HT1080 (cell line): ENCODE measurements at places on chromosomes 1 and 21.

DNA sequence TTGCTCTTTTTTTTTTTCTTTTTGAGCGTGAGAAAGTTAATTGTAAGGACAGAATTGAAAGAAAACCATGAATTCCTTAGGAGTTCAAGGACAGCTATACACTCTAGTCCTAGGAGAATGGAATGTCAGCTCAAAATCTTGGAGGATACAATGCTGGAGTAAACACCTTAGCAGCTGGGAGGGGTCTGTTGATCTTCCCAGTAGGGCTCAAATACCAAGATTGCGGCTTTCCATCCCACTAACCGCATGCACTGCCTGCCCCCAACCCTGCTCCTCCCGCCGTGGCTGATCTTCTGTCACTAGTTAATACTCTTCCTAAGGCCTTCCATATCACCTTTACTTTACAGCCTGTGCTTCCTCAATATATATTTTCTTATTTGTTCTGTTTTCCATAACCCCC lies 2.6 kb upstream of the PDC start:
- DNase-seq = no peak

DNA sequence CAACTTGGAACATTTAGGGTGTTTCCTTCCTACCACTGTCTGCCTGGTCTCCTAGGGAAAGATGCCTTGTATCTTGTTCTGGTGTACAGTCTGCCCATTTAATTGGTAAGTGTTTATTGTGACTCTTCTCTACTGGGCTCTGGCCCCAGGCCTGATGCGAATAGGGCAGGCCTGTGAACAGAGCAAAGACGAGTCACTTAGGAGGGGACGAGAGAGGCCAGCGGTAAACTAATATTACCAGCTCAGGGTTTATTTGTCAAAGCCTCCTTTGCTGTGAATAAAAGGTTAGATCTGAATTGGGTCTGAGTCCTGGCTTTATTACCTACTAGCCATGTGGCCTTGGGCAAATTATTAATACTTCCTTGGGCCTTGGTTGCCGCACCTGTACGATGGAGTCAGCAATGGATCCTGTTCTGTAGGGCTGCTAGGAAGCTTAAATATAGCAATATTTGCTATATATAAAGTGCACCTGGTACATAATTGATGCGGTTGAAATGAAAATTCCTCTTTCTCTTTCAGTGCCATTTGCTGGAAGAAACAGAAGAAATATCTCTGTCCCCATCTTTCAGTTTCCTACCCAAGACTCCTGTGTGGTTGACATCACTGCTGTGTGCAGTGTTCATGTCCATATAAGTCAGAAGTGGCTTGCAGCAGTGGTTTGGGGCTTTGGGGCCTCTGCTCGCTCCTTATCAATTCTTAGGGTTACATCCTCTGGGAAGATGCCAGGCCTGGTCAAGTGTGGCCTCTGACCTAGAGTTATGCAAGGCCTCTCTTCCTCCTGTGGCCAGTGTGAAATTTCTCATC lies 32.4 kb downstream of the MAPKAPK2 start:
- no peak for DNase-seq

- DNase-seq = peak; percentile 52
Measured at GRCh38 chr1:9539829-9540550, 725 bp downstream of the SLC25A33 start.

- DNase-seq = peak; percentile 79
Measured at GRCh38 chr1:97006044-97006661, 284.6 kb downstream of the PTBP2 start.

DNA sequence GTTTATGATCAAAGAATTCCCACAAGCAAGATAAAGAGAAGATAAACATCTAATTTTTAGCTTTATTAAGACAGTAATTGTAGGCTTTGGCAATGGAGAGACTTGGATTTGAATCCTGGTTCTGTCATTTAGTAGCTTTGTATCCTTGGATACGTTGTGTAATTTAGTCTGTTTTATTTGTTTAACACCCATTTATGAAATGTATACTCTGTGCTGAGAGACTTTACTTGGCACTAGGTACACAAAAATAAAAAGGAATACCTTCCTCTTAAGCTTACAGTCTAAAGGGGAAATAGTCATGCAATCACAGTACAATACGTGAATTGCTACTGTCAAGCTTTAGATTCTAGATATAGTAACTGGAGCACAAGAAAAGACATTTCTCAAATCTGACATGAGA lies 23.8 kb downstream of the ZMPSTE24 start:
- DNase-seq = no peak

- DNase-seq = no peak
Measured at GRCh38 chr1:27872802-27873551, 633 bp downstream of the THEMIS2 start.

- DNase-seq = no peak
Measured at GRCh38 chr1:206080026-206080820, 27.2 kb downstream of the RHEX start.

DNA sequence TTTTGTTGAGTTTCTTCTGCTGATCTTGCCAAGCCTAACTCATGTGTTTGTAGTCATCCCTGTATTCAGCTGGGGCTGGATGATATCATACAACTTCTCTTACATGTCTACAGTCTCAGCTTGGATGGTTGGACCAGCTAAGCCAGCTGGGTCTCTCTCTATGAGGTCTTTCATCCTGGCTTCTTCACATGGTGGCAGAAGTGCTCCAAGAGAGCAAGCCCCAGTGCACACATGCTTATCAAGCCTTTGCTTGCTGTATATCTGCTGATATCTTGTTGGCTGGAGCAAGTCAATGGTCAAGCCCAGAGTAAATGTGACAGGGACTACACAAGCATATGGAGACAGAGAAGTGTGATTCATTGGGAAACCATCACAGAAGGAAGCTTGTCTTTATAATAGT lies 29.2 kb upstream of the SLC44A5 start:
- no peak for DNase-seq

DNA sequence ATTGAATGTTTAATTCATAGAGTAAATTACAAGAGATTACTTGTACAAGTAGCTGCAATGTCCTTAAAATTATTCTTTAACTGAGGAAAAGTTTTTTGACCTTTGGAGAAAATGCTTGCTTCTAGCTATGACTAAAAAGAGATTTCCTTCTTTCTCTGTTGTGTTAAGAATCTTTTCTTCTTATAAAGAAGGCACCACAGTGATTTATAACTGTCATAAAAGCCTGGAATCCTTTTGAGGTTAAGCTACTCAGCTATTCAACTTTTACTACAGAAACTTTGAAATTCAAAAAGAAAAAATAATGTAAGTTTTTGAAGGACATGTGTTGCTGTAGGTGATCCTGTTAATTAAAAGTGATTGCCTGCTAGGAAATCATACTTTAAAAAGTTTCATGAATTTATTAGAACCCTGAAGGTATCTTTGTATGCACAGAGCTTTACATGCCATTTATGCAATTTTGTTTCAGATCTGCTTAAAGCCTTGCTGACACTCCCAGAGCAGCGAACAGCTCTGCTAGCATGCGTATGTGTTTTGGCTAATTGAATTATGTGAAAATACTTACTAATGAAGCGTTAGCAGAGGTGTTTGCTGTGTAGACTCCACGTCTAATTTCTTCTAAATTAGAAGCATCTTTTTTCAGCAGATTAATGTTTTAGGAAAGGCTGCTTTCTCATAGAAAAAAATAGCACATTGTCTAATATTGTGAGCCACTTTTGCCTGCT lies 94.7 kb upstream of the SMYD2 start:
- DNase-seq = no peak

GRCh38 chr1:183483224-183483623 lies 10.9 kb downstream of the SMG7 start:
- DNase-seq = no peak

DNA sequence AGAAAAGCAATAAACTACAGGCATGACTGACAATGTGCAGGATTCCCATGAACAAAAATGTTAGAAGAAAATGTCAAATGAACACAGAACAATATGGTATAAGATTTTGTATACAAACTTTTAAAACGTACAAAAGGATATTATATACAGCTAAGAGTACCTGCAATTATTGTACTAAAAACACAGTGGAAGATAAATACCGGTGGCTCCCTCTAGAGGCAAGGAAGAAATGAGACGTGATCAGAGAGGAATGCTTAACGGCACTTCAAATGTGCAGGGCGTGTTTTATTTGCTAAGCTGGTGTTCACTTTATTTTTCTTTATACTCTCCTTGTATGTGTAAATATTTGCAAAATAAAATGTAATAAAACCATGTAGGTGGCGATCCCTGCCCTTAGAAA lies 191.8 kb upstream of the SAMSN1 start:
- peak; percentile 9 for DNase-seq

GRCh38 chr1:94539496-94539895 lies 2.1 kb downstream of the F3 start:
- DNase-seq = peak; percentile 74

GRCh38 chr1:63663301-63663700 lies 70.1 kb downstream of the PGM1 start:
- peak; percentile 51 for DNase-seq

- no peak for DNase-seq
Measured at GRCh38 chr1:167723707-167724323, 2.0 kb downstream of the MPZL1 start.
